ENCODE measurements at places on chromosomes 2 and 18.

GRCh38 chr2:144946263-144946662 is 426.3 kb upstream of the ZEB2 start:
- peak; percentile 4 for DNase-seq

DNA sequence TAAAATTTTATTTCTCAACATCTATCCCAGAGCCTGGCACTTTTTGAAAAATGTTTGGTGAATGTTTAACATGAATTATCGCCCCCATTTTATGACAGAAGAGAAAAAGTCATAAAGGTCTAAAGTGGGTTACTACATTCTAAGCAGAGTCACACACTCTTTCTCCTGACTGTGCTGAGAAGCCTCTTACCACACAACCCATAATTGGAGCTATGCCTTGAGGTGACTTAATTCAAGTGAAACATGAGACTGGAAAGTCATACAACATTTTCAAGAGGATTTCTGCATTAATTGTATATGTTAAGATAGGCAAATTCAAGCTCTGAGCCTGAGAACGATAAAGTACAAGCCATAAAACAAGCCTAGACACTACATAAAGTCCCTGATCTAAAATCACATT is 3.1 kb upstream of the DSEL start:
- peak; percentile 90 for DNase-seq

GRCh38 chr2:83990636-83991035 is 468.4 kb downstream of the SUCLG1 start:
- no peak for DNase-seq

GRCh38 chr2:222955008-222955407 is 94.2 kb downstream of the ACSL3 start:
- DNase-seq, result no peak

DNA sequence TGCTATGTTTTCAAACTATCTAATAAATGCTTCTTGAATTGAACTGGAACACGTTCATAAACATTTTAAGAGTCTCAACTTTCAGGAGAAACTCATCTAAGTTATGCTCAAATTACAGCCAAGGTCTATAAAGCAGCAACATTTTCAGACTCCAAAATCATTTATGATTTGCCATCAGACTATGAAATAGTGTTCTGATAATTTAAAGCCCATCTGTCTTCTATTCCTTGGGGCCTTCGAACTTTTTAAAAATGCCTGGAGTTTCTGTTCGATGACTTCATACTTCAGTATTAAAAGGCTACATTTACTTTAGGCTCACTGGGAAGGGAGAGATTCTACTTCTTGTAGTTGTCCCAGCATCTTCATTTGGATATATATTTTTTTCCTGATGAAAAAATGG is 73.6 kb upstream of the NXPH2 start:
- DNase-seq, result no peak

All from choroid plexus epithelial cell (primary cell).